T-cell (primary cell): ENCODE measurements at places on chromosomes 1 and 21. TPM values are rescaled to one million over a fixed set of nuclear protein-coding genes. Genes with fewer than 3 reads are reported as not detected.

DNA sequence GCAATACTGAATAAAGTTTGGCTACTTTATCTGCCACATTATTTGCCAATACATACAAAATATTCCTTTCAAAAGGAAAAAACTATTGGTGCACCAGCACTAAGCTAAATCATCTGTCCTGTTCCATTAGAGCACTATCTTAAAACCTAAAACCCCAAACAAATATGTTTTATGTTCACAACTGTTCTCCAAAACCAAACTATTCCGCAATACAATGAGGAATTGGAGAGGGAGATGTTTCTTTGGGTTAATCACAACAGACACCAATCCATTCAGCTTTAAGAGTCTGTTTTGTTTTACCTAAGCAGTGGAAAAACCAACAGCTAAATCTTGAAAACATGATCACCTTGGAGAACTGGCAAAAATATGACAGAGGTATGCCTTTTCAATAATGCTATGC, 85.1 kb downstream of the ZNF644 start:
- H3K4me3 ChIP-seq, result no peak overlapping the region
- peaks cover 29% of the 10 kb centered on the region for H3K36me3 ChIP-seq
- H3K27me3 ChIP-seq, result no peaks in the 10 kb centered on the region
- DNase-seq, result no peak
- H3K27ac ChIP-seq, result no peak overlapping the region

- H3K4me1 ChIP-seq, result no peaks in the 10 kb centered on the region
- H3K27me3 ChIP-seq, result peaks cover 29% of the 10 kb centered on the region
Measured at GRCh38 chr1:234214129-234214910, 158.9 kb upstream of the COA6 start.

GRCh38 chr21:25885405-25885804, 150.6 kb downstream of the GABPA start:
- no peak for DNase-seq
- H3K4me1 ChIP-seq, result no peaks in the 10 kb centered on the region
- peaks cover 2% of the 10 kb centered on the region for H3K36me3 ChIP-seq

GRCh38 chr21:29942034-29942433, 2.2 kb upstream of the GRIK1 start:
- no peak overlapping the region for H3K4me3 ChIP-seq
- H3K27me3 ChIP-seq, result peaks cover 10% of the 10 kb centered on the region
- DNase-seq, result no peak
- no peak overlapping the region for H3K27ac ChIP-seq
- no peaks in the 10 kb centered on the region for H3K36me3 ChIP-seq
- no peaks in the 10 kb centered on the region for H3K4me1 ChIP-seq

- H3K27ac ChIP-seq, result no peak overlapping the region
- H3K27me3 ChIP-seq, result no peaks in the 10 kb centered on the region
- H3K4me3 ChIP-seq, result no peak overlapping the region
- no peaks in the 10 kb centered on the region for H3K4me1 ChIP-seq
- DNase-seq, result no peak
- no peaks in the 10 kb centered on the region for H3K36me3 ChIP-seq
Measured at GRCh38 chr1:10836726-10837125, 40.3 kb upstream of the CASZ1 start.

GRCh38 chr1:30060738-30061137, 662.6 kb downstream of the MATN1 start:
- H3K27me3 ChIP-seq, result no peaks in the 10 kb centered on the region
- DNase-seq, result no peak
- no peak overlapping the region for H3K27ac ChIP-seq
- no peak overlapping the region for H3K4me3 ChIP-seq
- H3K36me3 ChIP-seq, result no peaks in the 10 kb centered on the region

- DNase-seq, result peak; percentile 53
- peaks cover 9% of the 10 kb centered on the region for H3K36me3 ChIP-seq
- no peaks in the 10 kb centered on the region for H3K27me3 ChIP-seq
Measured at GRCh38 chr1:52601991-52602855, at the start of gene GPX7. GPX7 (plus strand) TSS chr1:52602371; CDS start chr1:52602410, 39 bp downstream.

DNA sequence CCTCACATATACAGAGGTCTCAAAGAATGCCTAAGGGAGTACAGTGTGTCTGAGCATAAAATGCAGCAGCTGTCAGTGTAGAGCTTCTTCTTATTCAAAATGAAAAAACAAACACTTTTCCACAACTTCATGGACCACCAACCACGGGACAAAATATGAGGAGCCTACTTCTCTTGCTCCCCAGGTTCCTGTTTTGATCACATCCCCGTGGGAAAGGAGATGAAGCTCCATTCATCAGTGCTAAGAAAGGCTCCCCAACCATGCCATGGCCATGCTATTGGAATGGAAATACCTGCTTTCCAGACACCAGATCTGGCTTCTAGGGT, 383 bp downstream of the CD48 start:
- DNase-seq, result no peak
- peak overlapping the region; percentile 95 for H3K27ac ChIP-seq
- peaks cover 53% of the 10 kb centered on the region for H3K4me1 ChIP-seq
- H3K27me3 ChIP-seq, result no peaks in the 10 kb centered on the region

GRCh38 chr1:231969076-231969475, 342.5 kb downstream of the DISC1 start:
- no peaks in the 10 kb centered on the region for H3K27me3 ChIP-seq
- H3K36me3 ChIP-seq, result no peaks in the 10 kb centered on the region
- no peak for DNase-seq
- no peak overlapping the region for H3K27ac ChIP-seq

Gene MX2
- total RNA-seq, result 77.7 TPM

DNA sequence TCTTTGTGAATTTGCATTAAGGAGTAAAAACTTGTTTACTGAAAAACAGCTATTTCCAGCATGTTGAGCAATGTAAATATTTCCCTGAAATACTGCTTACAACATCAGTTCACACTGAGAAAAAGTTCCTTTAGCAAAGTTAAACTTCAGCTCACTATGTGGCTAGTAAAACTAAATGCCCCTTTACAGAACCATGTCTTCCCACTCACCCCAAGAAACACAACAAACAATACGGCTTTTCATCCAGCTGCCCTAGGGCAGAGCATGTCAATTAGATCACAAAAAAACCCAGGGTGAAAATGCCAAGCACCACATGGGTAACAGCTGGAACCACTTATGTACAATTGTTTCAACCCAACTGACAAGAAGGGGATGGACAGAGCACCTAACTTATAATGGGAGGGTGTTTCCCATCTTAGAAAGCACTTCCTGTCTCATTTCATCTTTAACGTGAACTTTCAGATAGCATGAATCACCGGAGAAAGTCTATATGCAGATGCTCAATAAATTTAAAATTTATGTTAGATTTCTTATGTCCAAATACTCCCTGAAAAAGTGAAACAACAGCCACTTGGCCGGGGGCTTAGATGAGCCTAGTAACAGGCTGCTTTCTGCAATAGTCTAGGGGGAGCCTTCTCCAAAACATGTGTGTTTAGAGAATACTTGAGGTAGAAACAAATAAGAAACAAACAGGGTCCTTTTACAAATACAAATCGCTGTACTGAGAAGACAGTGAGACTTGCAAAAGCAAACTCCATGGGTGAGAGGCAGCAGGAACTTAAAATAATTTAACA, 6.6 kb downstream of the NID1 start:
- no peaks in the 10 kb centered on the region for H3K4me1 ChIP-seq
- DNase-seq, result no peak
- no peaks in the 10 kb centered on the region for H3K36me3 ChIP-seq
- no peak overlapping the region for H3K4me3 ChIP-seq
- H3K27me3 ChIP-seq, result peaks cover 8% of the 10 kb centered on the region

DNA sequence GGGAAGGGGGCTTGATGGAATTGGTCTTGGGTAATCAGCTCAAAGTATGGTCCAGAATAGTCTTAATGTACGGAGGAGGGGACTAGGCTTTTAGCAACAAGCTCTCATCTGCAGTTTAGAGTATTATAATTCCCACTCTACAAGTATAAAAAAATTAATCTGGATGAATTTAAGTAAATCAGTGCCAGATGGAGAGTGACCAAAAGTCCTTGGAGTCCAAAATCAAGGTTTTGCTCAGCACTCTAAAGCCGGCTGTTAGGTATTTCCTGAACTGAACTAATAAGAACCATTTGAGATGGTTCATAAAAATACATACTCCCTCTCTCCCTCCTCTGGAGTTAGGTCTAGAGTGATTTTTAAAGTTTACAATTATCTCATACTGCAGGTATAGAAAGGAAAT, 23.7 kb downstream of the GLUL start:
- no peaks in the 10 kb centered on the region for H3K4me1 ChIP-seq
- no peak overlapping the region for H3K4me3 ChIP-seq
- DNase-seq, result no peak
- no peak overlapping the region for H3K27ac ChIP-seq
- H3K27me3 ChIP-seq, result no peaks in the 10 kb centered on the region

Gene MROH9
- not detected for total RNA-seq

- no peaks in the 10 kb centered on the region for H3K27me3 ChIP-seq
- H3K27ac ChIP-seq, result no peak overlapping the region
- H3K36me3 ChIP-seq, result no peaks in the 10 kb centered on the region
- H3K4me1 ChIP-seq, result peaks cover 19% of the 10 kb centered on the region
- no peak overlapping the region for H3K4me3 ChIP-seq
Measured at GRCh38 chr1:181086926-181087325, 1.6 kb upstream of the IER5 start.

DNA sequence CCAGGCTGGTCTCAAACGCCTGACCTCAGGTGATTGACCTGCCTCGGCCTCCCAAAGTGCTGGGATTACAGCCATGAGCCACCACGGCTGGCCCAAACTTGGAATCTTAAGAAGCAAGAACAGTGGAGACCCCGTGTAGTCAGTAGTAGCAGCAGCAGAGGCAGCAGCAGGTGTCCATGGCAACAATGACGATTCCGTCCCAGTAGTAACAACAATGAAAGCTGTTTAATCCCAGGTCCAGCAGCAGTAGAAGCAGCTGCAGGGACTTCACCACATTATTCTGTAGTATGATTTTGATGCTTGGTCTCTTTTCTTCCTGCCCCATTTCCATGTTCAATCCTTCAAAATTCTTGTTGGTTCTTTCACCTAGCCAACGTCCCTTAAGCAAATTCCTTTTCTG, 69.6 kb upstream of the KCTD3 start:
- no peak overlapping the region for H3K27ac ChIP-seq
- no peak overlapping the region for H3K4me3 ChIP-seq
- H3K4me1 ChIP-seq, result no peaks in the 10 kb centered on the region

- H3K36me3 ChIP-seq, result peaks cover 9% of the 10 kb centered on the region
- no peak overlapping the region for H3K4me3 ChIP-seq
- H3K4me1 ChIP-seq, result peaks cover 11% of the 10 kb centered on the region
Measured at GRCh38 chr1:165634154-165634921, 3.3 kb downstream of the MGST3 start.

DNA sequence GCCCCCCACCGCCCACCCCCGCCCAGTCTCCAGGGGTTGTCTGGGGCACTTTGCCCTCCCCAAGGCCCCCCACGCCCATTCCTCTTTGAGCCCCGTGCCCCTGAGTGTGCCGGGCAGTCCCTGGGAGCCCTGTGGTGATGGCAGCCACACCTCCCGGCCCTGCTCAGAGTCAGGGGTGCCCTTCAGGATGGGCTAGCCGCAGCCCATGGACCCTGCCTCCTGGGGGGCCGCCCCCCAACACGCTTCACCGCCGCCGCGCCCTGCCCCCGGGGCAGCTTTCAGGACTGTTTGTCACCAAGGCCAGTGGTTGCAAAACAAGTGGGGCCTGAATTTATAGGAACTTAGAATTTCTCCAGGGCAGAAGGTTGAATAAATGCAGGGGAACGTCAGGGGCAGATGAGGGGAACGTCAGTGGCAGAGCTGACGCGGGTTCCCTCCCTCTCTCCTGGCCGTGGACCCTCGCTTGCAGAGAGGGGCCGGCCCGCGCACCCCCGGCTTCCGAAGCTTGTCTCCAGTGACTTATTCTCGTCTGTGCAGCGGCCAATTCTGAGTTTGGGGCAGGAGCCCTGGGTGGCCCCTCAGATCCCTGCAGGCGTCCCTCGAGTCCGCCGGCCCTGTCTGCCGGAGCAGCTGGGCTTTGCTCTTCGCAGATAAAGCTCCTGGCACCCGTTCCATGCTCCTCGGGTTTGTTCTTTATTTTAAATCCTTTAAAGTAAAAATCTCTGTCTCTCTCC, 41.2 kb upstream of the ADARB1 start:
- no peak for DNase-seq
- H3K4me3 ChIP-seq, result no peak overlapping the region
- H3K36me3 ChIP-seq, result no peaks in the 10 kb centered on the region
- H3K4me1 ChIP-seq, result no peaks in the 10 kb centered on the region
- no peak overlapping the region for H3K27ac ChIP-seq

- no peaks in the 10 kb centered on the region for H3K36me3 ChIP-seq
- H3K4me3 ChIP-seq, result no peak overlapping the region
- no peaks in the 10 kb centered on the region for H3K4me1 ChIP-seq
- no peaks in the 10 kb centered on the region for H3K27me3 ChIP-seq
Measured at GRCh38 chr1:48038270-48038767, 41.1 kb upstream of the TRABD2B start.
